ENCODE measurements at places on chromosomes 1 and 21.

DNA sequence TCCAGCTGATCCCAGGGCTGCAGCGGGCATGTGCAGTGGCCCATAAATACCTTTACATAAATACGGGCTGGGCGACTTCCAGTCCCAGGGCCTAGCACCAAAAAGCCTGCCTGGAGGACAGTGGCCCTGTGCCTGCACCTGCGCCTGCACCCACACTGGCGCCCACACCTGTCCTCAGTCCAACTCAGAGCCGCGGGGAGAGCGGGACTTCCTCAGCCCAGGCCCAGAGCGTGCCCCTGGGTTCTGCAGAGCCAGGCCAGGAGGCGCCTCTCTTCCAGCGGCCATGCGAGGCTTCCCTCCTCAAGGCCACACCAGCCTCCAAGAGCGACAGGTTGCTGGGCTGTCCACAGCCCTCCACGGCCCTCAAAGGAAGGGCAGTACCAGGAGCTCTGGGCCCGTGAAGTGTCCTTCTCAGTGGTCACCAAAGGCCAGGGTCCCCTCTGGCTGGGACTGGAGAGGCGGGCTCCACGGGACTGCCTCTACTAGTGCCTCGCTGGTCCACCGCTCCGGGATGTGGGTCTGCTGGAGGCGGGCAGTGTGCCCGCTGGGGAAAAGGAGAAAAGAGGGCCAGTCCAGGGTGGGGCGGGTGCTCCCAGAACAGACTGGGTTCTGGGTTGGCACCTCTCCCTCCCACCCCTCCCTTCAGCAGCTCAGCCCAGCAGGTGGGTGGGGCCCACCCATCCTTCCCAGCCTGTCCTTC is 35.7 kb downstream of the ARHGEF16 start:
- no peak for DNase-seq

DNA sequence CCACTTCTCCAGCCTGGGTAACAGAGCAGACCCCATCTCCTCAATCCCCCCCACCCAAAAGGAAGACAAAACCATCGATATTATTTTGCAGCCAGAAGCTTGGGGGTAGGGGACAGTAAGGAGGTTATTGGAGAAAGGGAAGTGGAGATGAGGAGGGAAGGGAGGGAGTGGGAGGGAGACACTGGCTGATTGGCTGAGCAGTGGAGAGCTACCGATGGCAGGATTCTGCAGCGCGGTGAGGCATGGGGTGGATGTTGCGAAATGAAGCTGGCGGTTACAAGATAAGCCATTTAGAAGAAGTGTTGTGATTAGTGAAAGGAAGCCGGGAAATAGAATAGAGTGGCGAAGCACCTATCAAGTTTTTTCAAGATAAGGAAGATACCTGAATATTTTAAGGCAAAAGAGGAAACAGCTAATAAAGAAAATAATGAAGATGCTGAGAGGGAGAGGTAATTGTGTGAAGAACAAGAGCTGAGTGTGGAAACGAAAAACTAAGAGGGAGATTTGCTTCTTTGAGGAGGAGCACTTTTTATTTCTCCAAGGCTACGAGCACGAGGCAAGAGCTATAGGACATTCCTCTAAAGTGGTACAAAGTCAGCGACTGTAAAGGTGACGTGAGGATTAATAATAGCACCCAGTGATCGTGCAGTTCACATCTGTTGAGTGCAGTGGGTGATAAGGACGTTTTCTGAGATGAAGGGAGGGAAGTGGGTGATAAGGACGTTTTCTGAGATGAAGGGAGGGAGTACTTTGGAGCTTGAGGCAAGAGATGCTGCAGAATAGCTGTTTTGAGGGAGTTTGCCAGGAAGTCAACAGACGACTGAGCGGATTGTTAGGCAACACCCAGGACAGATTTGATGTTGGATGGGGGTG is 103.2 kb upstream of the KIF26B start:
- DNase-seq, result no peak

- DNase-seq, result no peak
Measured at GRCh38 chr21:30463713-30464112, 16.5 kb downstream of the KRTAP19-1 start.

- peak; percentile 36 for DNase-seq
Measured at GRCh38 chr1:110053552-110054428, 16.7 kb downstream of the ALX3 start.

DNA sequence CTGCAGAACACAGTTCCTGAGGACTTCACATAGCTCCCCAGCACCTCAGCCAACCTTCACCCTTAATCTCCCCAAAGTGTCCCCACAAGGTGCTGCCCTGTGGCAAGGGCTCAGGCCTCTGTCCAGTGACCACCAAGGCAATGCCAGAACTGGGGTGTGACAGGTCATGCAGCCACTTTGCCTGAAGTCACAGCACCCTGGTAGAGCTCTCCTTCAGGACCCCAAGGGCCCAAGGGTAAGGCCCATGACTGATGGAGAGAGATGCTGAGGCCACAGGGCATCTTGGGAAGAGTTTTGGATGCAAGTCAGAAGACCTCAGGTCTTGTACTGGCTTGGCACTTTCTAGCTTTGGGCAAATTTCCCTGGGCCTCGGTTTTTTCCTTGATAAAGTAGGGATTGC is 783 bp upstream of the FCMR start:
- DNase-seq, result no peak

GRCh38 chr1:201737352-201738060 is 91.5 kb upstream of the IPO9 start:
- no peak for DNase-seq

DNA sequence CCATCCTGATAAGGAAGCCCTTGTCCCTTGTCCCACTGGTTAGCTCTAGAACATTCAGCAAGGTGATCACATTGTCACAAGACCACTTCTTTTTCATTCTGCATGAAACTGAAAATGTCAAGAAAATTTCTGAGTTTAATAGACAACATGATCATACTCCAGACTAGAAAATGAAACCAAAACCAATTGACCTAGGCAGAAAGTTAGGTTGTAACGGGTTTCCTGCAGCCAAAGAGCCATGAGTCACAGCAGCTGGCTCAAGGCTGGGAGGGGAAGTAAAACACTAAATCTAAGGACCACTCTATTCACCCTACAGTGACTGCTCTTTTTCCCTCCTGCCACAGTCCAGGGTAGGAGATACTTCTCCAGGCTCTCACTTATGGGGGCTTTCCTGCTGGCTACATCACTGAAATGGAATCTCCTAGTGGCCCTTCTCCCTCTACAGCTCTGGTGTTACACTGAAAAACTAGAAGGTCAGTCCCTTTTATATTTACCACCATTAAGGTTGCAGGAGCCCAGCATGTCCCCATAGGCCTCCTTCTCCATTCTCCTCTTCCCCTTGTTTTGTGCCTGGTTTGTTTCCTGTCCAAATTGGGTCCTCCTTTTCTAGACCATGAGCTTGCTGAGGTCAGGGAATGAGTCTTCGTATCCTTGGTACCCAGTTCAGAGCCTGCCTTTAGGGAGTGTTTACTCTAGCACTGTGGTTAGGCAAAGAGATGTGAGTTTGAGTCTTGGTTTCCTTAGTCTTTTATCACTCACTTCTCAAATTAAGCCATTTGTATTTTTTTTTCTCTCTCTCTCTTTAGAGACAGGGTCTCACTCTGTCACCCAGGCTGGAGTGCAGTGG is 236.5 kb upstream of the JUN start:
- DNase-seq, result peak; percentile 38

DNA sequence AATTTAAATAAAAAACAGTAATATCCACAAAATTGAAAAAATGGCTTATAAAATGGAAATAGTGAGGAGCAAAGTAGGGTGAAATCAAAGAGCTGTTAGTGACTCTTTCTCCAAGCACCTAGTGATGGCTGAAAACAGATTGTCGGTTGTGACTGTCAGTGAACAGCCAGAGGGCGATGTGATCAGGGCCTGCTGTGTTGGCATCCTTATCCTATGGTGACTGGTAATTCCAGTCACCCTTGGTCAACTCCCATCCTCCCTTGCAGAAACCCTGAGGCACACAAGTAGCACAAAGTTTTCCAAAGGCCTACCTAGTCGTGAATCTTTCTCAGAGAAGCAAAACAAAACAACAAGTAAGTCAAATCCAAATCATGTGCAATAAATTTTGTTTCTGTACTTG is 599.8 kb upstream of the CXADR start:
- no peak for DNase-seq
